ENCODE measurements at places on chromosomes 16 and 17.

DNA sequence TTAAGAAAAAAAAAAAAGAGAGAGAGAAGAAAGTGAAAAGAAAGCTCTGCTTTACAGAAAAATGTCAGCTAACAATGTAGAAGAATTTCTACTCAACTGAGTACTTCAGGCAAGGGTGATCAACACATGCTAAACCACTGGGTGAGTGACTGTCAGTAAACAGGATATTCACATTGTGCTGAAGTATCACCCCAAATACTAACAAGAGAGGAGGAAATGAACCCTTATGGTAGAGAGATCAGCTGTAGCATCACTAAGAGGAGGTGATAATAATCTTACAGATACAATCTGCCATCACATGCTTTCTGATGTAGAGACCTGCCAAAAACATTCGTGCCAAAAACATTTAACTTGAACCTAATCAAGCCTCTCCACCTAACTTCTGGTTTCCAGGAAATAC lies 30.7 kb upstream of the ICAM2 start:
- DNase-seq, result no peak

GRCh38 chr17:69187294-69187693 lies 41.3 kb downstream of the ABCA10 start:
- no peak for DNase-seq

DNA sequence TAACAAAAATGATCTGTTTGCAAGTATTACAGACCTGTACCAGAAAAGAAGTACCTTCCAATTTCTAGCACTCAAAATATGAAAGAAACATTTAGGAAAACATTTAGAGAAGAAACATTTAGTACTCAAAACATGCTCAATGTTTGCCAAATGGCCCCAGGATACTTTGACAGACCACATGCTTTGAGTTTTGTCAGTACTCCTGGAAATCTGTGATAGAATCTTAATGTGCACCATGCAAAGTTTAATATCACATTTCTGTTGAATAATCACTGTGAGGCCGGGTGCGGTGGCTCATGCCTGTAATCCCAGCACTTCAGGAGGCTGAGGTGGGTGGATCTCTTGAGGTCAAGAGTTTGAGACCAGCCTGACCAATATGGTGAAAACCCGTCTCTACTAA lies 8.5 kb upstream of the ZC3H7A start:
- DNase-seq, result no peak

GRCh38 chr17:66172691-66173223 lies 19.2 kb downstream of the CEP112 start:
- DNase-seq, result no peak

DNA sequence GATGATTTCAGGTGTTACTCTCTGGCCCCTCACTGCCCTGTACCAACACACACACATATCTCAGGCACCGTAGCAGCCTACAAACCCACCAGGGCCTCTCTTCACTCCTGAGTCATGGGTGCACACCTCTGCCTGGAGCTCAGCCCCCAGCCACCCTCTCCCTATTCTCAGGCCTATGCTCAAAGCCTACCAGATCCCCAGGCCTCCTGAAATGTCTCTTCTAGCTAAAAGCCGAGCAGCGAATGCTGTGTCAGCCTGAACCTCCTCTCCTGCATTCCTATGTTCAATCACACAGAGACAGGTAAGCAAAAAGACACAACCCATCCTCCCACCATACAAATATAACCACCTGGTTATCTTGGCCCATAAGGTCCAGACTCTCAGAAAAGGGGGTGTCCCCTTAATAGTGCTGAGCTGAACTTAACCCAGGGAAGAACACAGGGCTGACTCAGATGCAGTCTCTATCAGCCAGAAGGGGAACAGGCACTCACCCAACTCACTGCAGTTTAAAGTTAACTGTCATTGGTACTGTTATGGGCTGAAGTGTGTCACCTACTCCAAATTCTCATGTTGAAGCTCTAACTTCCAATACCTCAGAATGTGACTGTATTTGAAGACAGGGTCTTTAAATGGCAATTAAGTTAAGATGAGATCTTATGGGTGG lies 62.0 kb upstream of the TEKT3 start:
- no peak for DNase-seq

Measured in amniotic epithelial cell (primary cell).